ENCODE measurements at places on chromosomes 11 and 22. TPM values are rescaled to one million over a fixed set of nuclear protein-coding genes. Genes with fewer than 3 reads are reported as not detected.

OTOG gene
- not detected for total RNA-seq

FAM180B gene
- total RNA-seq: not detected

CRYBA4 gene
- not detected for total RNA-seq

SLC5A12 gene
- 4.2 TPM for total RNA-seq

GAS2 gene
- 0.66 TPM for total RNA-seq

CD3D gene
- not detected for total RNA-seq

CRYBB3 gene
- total RNA-seq: not detected
